ENCODE measurements at places on chromosomes 1 and 21.

- DNase-seq = no peak
These were observed 64.5 kb upstream of the FAM3B start for GRCh38 chr21:41251961-41252642.

DNA sequence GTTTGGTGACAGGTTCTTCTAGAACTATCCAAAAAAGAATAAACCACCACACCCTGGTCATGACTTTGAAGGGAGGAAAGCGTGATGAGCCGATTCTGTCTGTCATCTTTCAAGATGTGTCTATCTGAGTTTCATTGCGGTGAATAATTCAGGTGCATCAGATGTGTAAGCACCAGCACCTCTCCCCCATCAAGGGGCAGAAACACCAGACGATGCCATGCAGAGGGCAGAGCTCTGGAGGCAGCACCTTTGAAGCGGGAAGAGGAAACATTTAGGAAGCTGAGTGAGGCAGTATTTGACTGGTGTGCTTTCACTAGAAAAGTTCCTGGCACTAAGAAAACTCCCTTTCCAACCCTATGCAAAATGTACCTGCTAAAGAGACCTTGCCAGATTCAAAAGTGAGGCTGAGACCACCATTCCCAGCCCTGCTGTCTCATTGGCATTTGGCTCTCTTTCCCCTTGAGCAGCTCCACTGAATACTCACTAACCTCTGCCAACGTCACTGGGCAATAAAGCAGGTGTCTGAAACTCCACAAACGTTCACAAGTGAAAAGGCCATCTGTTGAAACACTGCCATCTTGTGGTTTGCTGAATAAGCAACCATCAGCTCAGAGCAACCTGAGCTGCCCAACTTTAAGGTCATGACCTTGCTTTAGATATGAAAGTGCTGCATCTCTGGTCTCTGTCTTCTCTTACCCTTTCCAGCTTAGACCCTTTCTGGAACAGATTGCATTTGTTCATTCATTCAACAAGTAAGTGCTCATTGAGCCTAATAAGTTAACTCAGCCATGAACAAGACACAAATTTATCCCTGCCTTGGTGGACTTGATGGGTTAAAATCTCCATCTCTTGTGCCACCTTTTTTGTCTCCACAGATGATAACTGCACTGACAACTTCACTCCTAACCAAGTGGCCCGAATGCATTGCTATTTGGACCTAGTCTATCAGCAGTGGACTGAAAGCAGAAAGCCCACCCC, 228.6 kb downstream of the PAPPA2 start:
- peak; percentile 67 for DNase-seq

DNA sequence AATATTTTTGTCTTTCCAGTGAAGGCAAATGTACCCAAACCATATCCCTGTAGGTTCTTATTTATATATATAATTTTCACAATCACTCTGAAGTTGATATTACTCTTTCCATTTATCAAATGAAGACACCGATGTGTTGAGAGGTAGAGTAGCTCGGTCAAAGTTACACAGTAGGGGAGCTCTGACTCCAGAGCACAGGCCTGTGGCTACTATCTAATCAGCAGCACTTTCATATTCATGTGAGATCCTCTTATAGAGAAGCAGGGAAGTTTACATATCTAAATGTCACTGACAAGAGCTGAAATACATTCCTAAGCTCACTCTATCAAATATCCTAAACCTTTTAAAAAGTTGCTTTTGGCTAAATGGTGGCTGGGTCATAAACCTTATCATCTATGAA, 241.1 kb upstream of the B3GALT2 start:
- no peak for DNase-seq

DNA sequence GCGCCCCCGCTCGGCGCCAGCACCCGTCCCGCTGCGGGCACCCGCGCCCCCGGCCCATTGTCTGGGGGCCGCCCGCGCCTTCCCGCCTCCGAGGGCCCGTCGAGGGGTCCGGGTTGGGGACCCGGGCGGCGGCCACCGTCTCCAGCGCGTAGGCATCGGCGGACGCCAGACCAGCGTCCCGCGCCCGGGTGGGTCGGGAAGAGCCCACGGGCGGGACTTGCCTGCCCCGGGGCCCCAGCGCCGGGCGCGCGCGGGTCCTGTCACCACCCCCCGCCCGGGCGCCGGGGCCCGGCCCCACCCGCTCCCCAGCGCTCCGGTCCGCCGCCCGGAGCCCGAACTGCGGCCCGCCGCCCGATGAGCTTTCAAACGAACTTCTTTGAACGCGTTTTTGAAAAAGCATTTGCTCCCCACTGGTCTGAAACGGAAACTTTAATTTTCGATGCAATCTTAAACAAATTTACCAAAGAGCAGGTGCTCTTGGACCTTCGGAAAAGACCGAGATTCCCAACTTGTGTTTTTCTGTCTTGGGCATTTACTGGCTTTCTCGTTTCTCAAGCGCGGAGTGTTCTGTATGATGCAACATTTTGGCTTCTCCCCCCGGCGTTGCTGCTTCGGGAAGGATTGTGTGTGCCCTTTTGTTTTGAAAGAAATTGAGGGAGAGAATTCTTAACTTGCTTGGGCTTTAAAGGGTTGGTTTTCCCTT, 615 bp downstream of the CLIC4 start:
- DNase-seq = peak; percentile 49

DNA sequence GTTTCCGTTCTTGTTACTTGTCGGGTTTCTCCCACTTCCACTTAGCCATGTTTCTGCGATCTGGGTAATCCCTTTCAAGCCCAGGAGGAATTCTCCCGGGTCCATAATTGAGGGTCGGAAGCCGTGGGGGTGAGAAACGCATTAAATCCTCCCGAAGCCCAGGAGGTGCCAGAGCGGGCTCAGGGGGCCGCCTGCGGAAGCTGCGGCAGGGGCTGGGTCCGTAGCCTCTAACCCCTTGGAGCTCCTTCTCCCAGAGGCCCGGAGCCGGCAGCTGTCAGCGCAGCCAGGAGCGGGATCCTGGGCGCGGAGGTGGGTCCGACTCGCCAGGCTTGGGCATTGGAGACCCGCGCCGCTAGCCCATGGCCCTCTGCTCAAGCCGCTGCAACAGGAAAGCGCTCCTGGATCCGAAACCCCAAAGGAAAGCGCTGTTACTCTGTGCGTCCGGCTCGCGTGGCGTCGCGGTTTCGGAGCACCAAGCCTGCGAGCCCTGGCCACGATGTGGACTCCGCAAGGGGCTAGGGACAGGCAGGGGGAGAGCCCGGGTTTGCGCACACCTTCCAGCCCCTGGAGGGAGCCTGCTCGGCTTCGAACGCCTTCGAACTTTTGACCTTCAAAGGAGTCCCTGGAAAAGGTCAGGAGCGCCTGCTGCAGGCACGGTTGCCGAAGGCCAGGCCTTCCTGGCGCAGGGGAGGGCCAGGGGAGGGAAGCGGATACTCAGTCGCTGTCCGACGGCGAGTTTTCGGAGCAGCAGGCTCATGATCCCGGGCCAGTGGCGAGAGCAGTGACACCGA, 1.7 kb upstream of the SIM2 start:
- DNase-seq = peak; percentile 63

DNA sequence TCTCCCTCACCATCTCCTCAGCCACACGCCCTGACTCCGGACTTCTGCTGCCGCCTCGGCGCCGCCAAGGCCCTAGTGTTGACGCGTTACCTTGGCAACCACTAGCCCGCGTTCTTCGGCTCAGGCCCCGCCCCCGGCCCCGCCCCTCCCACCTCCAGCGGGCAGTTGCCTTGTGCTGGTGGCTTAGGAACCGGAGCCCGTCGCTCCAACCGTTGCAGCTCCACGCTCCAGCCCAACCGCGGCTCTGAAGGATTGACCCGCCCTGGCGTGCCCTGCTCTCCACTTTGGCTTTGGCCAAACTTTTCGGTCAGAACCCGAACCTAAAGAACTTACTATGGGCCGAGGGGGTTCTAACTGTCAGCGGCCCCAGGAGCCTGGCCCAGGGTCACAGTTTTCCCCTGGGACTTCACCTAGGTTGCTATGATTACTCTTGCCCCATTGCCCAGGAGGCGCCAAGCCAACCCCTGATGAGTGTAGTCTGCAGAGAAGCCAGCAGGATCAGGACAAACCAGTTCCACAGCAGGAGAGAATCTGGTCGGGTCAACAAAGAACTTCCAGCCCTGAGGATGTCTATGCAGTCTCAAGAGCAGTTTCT, at the start of gene CFAP45:
CFAP45 (minus strand) TSS at position 80 of the 595 bp plus-strand sequence; CDS start at position 13, 67 bp downstream.
- DNase-seq = peak; percentile 99

DNA sequence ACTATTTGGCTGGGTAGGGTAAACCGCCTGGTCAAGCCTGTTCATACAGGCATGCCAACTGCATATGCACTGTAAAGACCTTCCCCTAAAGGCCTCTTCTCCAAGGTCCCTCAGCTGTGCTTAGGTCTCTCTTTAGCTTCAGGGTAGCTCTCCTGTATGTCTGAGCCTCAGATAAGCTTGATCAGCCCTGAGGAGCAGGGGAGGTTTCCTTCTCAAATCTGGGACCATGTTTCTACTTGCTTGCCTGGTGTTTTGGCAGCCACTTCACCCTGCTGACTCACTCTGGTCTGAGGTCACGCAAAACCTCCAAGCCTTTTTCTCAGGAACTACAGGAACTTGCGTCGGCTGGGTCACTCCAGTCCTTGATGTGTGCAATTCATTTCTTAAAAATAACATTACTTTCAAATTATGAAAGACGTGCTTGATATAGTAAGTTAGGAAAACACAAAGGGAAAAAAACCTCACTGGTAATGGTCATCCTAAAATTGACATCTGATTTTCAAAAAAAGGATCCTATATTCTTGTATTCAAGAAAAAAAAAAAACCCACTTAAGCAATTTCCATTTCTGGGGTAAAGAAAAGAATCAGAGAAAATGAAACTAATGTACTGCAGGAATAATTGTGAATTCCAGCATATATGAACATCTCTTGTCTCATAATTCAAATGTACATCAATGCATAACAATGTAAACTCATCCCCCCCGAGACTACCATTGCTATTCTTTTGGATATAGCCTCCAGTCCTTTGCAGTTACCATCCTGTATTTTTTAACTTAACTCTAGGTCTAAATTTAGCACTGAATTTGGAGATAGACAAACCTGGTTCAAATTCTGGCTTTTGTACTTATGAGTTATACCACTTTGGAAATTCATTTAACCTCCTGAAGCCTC, 24.8 kb upstream of the RNF19B start:
- no peak for DNase-seq

DNA sequence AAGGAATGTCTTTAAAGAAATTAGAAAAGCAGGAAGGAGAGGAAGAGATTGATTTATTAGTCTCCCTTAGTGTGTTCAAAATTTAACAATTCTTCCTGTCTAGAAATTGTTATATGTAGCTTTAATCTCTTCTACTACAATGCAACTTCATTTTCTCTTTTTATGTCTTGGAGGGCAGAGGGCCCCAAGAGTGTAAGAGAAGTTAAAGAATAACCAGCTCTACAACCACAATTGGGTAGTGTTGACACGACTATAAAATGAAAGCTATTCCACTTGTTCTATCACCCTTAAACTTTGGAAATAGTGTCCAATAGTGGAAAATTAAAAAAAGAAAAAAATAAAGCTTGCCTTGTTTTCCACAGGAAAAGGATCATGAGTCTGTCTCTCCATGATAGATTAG, 82.6 kb upstream of the DPYD start:
- no peak for DNase-seq

GRCh38 chr1:224565611-224566406, 50.3 kb upstream of the CNIH3 start:
- DNase-seq = no peak

DNA sequence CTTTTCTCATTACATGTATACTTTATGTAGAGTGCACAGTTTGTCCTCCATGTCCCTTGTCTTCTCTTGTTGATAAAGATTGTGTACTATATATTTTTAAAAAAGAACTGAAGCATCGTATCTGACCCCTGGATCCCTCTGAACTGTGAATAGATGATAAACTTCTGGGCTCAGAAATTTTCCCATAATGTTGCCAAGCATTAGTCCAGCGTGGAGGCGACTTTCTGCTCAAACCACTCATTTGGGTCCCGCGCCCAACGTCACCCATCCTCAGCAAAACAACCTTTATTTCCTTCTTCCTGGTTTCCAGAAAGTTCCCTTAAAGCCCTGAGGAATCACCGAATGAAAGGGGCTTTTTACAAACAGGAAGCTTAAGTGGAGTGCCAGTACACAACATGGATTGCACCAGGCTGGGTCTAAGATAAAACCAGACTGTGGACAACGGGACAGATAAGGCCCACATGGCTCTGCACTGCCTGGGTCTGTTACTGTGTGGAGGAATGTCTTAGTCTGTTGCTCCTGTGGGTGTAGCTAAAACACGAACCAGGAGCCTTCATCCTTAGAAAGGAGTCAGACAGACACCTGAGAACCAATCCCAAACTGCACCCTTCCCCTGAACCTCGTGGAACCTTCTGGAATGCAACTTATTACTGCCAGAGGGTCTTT, 15.6 kb downstream of the EVA1C start:
- no peak for DNase-seq

All from iPS-NIHi11 (cell line).